ENCODE measurements at places on chromosomes 1 and 21. TPM values are rescaled to one million over a fixed set of nuclear protein-coding genes. Genes with fewer than 3 reads are reported as not detected.

The GJC2 gene
- total RNA-seq, result 1.1 TPM

The TRNP1 gene
- total RNA-seq, result 68.6 TPM

The CLCA4 gene
- total RNA-seq, result not detected

The ALX3 gene
- not detected for total RNA-seq

The SH3D21 gene
- total RNA-seq, result 1.9 TPM

The AZIN2 gene
- total RNA-seq, result 2.2 TPM

The MSH4 gene
- under 0.01 TPM for total RNA-seq

GRCh38 chr1:184380468-184380867, 6.4 kb upstream of the C1orf21 start:
- DNase-seq, result no peak

- peak; percentile 37 for DNase-seq
Measured at GRCh38 chr1:32208891-32209328, at the start of gene DCDC2B. TSS of gene DCDC2B (plus strand) at chr1:32209089. CDS start at chr1:32209094, 5 bp downstream.

- DNase-seq, result peak; percentile 47
Measured at GRCh38 chr1:156627313-156627880, 8.2 kb downstream of the HAPLN2 start.

GRCh38 chr1:54367613-54368012, 38.6 kb downstream of the SSBP3 start:
- peak; percentile 65 for DNase-seq

DNA sequence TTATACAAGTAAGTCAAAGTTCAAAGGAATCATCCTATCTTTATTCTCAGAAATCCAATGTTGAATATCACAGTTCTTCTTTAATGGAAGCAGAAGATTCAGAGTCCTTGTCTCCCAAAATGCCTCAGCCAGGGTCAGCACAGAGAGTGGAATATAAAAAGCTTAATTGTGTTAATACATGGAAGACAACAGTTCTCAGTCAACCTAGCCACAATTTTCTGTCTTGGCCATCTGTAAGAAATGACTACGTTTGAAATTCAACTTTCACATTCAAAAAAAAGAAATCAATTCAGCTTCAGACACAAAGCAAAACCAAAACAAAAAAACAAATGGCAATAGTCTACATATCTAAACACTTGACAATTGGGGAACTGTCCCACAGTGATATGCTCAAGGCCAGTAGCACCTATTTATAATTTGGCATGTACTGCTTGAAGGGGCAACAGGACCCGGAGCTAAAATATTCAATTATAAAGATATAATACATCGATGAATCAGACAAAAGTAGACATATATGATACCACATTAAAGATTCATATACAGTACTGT, 27.3 kb upstream of the GLIS1 start:
- DNase-seq, result no peak

DNA sequence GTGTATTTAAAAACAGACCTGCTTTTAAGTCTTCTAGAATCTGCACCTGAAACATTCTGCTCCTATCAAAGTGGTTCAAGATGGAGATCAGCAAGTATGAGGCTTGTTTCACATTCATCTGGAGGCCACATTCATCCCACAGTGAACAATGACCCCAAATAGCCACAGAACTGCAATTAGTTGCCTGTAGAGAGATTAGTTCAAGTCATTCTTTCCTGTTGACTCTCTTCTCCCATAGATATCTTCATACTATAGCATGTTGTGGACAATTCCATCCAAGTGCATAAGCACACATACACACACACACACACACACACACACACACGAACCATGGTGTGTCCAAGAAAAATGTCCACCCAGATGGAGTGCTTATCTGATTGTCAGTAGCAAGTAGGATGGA, 101.7 kb upstream of the FGGY start:
- DNase-seq, result no peak

DNA sequence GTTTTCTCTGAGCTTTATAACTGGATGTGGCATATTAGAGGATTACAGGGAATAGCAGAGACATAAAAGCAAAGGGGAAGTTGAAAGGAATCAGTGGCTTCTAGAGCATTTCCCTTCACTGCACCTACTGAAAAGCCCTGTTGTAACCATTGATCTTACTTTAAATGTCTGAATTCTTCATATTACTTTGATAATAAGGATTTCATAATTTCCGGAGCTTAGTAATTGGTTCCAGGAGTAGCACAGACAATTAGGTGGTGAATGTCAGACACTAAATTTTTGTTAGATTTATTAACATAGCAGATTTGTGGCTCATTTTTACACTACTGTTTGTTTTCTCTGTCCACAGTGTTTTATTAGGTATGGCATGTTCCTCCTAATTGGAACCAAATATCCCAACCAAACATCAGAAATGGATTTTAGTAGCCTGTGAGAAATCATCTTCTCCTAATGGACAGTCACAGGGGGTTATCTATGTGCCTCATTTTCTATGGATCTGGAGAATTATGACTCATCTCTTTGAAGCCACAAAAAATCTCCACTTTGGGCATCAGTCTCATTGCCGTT, 100.5 kb downstream of the GIPC2 start:
- DNase-seq, result no peak

DNA sequence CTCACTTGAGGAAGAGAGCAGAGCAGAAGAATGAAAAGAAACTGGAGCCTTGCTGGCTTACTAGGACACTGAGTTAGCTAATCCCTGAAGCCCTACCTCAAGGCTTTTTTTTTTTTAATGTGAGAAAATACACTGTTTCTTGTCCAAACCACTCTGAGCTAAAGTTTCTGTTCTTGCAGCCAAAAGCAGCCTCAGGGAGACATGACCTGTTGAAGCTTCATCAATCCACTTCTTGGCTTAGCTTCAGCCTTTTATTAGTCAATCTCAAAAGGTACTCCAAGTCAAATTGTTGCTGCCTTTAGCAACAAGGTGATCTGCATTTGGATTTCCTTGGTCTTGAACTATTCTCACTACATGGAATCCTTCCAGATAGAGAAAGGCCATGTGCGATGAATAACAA, 33.7 kb downstream of the CCDC185 start:
- DNase-seq, result no peak

DNA sequence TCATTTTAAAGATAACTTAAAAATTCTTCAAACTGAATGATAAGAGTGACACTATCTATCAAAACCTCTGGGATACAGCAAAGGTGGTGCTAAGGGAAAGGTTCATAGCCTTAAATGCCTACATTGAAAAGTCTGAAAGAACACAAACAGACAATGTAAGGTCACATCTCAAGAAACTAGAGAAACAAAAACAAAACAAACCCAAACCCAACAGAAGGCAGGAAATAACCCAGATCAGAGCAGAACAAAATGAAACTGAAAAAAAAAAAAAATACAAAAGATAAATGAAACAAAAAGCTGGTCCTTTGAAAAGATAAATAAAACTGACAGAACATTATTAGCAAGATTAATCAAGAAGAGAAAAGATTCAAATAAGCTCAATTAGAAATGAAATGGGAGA, 6.8 kb downstream of the ODF2L start:
- no peak for DNase-seq

DNA sequence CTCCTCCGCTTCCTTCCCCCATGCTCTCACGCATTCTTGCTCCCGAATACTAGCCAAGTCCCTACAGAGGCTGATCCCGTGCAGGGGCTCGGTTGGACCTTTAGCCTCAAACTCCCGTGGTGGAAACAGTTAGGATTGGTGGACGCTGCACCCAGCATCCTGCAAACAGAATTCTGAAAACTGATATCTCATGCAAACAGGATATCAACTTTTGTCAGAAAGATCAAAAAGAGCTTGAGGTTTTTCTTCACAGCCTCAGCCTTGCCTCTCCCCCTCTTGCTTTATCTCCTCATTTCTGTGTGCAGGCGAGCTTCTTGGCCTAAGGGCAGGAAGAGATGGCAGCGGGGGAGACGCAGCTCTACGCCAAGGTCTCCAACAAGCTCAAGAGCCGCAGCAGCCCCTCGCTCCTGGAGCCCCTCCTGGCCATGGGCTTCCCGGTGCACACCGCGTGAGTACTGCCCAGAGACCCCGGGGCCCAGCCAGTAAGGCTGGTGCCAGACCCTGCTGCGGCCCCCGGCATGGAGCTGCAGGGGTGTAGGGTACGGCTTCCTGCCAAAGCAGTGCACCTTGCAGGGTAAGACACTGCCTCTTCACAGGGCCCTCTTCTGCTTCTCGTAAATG, at the start of gene UBASH3A:
Gene UBASH3A (plus strand): TSS at position 292 of the 621 bp plus-strand sequence. CDS start 44 bp downstream, at position 336.
- DNase-seq, result no peak

- DNase-seq, result peak; percentile 81
Measured at GRCh38 chr1:193229136-193229535, 42.7 kb upstream of the B3GALT2 start.

- DNase-seq, result no peak
Measured at GRCh38 chr1:3683992-3684391, 31.7 kb downstream of the TP73 start.

DNA sequence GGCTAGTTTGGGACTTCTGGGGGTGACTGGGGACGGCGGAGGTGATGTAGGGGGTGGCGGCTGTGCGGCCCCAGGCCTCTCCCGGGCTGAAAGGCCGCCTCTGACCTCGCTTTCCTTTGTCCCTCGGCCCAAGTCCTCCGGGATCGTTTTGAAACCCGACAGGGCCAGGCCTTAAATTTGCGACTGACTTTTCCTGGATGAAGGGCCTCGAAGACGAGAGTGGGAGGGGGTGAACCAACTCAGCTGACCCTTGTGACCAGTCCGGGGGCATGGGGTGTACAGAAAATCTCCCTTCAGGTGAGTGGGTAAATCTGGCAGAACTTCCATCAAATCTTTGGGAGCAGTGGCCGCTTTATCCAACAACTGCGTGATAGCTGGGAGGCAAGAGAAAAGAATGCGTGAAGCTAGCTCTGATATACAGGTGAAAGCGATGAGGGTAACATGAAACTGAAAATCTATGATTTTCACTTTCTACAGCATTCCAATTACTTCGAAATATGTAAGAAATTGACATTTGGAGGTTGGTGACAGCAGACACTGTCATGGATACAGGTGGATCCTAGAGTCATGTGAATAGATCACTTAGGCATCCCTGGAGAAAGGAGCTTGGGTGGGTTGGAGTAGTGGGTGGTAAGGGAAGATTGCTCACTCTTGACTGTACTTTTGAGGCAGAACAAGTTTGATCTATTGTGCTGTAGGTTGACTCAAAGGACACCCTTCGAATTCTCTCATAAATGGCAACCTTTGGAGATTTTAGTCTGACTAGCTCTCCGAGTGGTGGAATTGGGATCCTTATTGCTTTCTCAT, 885 bp downstream of the AHCYL1 start:
- DNase-seq, result no peak

DNA sequence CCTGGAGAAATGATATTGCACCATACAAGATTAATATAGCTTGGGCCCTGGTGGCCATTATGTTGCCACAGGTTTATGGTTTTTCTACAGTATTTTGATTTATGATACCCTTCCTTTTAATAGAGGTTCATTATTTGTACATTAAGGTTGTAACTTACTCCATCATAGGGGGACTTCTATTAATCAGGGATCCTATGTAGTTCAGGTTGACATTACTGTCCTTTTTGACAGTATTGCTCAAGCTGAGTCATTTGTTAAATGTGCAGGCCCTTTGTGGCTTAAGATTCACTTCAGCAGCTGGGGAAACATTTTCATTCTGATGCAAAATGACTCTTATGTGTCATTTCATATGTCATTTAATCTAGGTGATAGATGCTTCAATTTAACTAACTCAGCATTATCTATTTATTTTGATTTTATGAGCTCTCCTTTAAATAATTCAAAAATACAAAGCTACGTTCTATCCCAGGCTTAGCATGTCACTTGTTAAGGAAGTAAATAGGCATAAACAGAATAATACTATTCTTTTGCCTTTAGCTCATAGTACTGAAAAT, 686.9 kb upstream of the NCAM2 start:
- no peak for DNase-seq

- no peak for DNase-seq
Measured at GRCh38 chr1:180945551-180945950, 32.9 kb downstream of the KIAA1614 start.

- no peak for DNase-seq
Measured at GRCh38 chr1:45009956-45010854, 919 bp downstream of the HECTD3 start.

- peak; percentile 95 for DNase-seq
Measured at GRCh38 chr1:214476986-214477870, 74.2 kb downstream of the PTPN14 start.

DNA sequence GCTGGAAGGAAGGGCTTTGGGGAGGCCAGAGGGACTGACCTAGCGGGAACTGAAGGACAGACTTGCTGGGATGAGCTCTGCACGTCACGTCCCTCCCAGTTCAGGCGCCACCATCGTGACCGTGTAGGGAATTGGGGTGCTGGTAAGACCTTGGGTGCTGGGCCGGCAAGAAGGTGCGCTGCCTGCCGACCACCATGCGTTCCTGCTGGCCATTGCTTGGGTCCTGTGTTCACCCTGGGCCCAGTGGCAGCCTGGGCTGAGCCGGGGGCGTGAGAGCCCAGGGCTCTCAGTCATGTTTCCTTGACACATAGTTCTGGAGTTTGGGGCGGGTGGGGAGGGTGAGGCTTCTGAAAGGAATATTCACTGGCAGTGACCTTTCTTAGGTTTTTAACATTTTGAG, 176.0 kb downstream of the CAMTA1 start:
- DNase-seq, result no peak

DNA sequence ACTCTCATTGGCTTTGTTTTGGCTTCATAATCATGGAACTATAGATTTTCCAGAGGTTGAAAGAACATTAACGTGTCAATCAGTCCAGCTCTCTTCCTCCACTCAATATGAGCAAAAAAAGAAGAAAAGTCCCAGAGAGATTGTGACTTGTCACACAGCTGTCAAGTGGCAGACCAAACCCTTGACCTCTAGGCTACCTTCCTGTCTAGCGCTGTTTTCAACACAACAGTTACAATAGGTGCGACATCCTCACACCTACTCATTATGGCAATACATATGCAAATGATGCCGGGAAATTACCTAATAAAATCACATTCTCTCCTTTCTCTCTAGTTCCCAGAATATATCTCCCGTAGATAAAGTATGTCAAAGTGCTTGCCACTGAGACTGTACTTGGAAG, 1.1 kb downstream of the WARS2 start:
- no peak for DNase-seq

GRCh38 chr1:181117648-181118449, 29.3 kb downstream of the IER5 start:
- peak; percentile 67 for DNase-seq

DNA sequence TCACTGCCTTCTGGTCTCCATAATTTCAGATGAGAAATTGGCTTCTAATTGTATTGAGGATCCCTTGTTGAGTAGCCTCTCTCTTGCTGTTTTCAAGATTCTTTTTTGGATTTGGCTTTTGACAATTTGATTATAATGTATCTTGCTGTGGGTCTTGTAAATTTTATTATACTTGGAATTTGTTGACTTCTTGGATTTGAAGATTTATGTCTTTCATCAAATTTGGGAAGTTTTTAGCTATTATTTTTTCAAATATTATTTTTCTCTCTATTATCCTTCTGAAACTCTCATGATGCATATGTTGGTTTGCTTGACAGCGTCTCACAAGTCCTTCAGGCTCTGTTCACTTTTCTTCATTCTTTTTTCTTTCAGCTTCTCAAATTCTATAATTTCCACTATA, 126.1 kb downstream of the C1orf94 start:
- DNase-seq, result no peak

- DNase-seq, result no peak
Measured at GRCh38 chr1:80961464-80962190, 839.1 kb upstream of the ADGRL2 start.

DNA sequence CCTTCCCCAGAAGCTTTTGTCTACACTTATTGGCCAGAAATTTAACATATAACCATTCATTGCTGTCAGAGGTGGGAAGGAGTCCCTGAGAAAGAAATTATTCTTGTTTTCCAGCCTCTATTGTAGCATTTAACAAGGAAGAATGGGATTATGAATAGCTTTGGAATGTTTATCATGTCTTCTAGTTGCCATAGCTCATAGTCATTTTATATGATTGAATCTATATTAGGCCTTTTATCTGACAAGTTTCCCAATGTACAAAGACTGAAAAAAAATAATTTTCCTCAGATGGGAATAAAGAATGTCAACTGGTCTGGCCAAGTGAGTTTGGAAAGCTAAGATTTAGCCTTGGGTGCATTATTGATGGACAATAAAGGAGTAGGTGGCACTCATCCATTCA, 28.3 kb downstream of the PTPRC start:
- no peak for DNase-seq

All from IMR-90 (cell line).